ENCODE measurements at places on chromosomes 12 and 14.
A peak's percentile ranks its signal among the peaks of the same experiment; 100 is the strongest.

DNA sequence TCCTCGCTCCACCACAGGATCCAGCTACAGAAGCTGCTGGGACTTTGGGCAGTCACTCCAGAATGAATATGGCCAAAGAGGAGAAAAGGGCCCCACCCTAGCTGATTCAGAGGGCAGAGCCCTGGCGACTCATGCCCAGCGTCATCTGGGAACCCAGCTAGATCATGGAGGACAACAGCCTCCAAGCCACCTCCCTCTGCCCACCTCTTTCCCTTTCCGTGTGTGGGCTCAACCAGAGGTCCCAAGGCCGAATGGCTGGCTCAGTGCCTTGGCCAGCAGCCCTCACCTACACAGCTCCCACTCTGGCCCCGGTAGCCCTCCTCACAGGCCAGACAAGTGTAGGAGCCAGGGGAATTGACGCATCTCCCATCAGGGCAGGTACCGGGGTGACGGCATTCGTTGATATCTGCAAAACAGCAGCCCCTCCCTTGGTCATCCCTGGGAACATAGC is 17.4 kb downstream of the ISCA2 start:
- DNase-seq, result no peak

GRCh38 chr14:23353433-23353780 is 720 bp upstream of the SLC22A17 start:
- no peak for DNase-seq

DNA sequence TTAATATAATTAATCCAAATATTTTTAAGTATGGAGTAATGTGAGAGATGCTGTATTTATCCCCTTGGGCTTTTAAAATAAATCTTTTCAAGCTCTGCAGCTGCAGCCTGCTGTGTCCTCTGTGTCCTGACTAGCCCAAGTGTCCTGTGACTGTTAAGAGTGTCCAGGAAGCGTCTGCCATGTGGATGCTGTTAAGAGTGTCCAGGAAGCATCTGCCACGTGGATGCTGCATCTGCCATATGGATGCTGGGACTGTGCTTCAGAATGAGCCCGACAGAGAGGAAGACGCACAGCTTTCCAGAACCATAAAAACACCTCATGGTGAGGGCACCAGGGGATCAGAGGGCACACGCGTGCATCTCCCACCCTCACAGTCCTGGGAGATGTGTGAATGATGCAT is 307.2 kb downstream of the ADGRD1 start:
- no peak for DNase-seq

DNA sequence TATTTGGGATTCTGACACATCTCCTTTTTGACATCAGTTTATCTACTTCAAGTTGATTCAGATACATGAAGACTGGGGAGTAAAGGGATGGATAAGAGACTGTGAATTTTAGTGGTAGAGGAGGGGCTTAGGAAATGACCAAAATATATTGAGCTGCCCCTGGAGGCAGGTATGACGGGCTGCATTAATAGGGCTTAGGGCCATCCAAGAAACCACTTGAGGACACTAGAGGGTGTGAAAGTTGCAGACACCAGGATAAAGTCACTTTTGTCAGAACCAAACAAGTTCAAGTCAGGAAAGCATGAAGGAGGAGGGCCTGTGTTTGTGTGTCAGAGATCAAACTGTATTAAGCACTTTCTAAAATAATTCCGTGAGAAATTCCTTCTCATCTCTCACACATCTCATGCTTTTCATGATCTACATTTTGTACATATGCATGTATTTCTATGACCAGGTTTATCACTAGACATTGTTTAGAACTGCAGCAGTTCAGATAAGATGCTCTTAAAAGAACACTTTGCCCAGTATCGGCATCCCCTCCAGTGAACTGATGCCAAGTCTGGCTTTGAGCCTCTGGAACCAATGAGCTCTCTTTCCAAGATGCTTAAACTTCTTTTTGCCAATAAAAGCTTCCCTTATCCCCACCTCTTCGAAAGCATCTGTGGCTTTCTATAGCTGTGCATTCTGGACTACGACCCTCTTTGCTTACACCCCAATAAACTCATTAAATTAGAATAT is 136.9 kb downstream of the SLC38A1 start:
- no peak for DNase-seq

DNA sequence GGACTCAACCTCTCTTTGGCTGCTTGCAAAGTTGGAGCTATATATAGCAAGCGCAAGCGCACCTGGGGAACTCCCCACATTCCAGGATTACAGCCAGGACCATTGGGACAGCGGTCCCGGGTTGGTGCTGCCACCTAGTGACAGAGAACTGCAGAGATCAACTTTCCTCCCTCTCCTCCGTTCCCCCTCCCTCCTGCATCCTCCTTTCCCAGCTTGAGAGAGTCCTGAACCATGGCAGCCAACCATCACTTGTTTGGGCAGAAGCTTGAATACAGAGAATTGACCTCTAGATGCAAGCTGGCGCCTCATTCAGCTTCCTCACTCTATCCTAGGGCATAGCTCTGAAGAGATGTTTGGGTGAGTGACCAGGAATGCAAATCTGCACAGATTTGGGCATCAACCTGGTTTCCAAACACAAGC is 17.4 kb upstream of the FLVCR2 start:
- DNase-seq, result peak; percentile 67

GRCh38 chr12:127292736-127293135 is 974.2 kb upstream of the TMEM132C start:
- no peak for DNase-seq

Data from T1000 (cell line).